NCI-H1694 treated with DMSO at 0.1 percent for 48 hours (cell line): ENCODE measurements at places on chromosomes 4 and X.

- no peak for DNase-seq
Measured at GRCh38 chrX:84322083-84322827, 134.3 kb upstream of the RPS6KA6 start.

GRCh38 chrX:9853307-9853706 is 67.1 kb downstream of the SHROOM2 start:
- DNase-seq: no peak

- no peak for DNase-seq
Measured at GRCh38 chrX:39795605-39796004, 302.2 kb downstream of the BCOR start.

DNA sequence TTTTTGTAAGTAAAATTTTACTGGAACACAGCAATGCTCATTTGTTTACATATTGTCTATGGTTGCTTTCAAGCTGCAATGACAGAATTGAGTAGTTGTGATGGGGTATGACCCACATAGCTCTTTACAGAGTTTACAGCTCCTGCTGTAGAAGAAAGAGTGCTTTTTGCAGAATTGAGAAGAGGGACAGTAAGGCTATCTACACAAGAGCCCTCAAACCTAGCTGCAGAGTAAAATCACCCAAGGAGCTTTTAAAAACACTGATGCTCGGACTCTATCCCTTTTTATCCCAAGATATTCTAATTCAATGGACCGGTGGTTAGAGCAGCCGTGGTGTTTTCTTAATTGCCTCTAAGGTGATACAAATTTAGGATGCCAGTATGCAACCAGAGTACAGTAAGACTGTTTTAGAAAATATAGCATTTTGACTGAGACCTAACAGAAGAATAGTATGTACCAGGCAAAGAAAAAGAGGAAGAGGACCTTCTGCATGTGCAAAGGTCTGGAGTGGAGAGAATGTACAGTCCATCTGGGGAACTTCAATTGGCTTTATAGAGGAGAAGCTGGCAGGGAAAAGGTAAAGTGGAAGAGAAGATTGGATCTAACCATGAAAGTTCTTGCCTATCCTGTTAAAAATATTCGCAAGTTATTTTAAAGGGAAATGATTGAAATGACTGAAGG is 663.6 kb upstream of the CPEB2 start:
- DNase-seq: no peak

DNA sequence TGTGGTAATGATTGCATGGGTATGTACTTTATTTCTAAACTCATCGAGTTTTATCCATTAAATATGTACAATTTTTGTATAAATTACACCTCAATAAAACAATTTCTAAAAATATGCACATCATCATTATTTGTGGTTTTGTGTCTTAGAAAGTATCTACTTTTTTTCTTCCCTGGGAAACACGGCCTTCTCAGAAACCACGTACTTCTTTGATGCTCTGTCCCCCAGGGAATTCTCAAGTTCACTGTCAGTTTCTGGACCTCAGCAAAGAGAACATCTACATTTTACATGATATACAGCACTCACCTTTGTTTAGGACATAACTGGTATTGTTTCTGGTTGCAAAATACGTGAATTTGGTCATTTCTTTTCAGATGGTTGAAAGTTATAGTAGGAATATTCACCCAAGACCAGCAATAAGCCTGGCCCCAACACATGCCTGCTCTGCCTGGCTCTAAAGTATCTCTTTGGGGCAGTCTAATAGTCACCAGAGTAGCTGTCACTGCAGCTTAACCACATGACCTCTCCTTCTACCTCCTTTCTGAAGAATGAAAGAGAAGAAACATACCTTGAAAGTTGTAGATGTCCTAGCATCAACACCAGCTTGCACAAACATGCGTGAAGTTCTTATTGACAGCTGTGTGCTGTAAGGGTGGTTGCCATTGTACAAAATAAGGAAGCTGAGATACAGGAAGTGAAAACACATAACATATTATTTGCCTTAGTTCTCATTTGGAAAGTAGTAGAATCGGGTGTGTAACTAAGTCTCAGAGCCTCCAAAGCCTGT is 48.4 kb upstream of the SPANXN4 start:
- no peak for DNase-seq

GRCh38 chrX:69429339-69430015 is 74.6 kb upstream of the NALF2 start:
- no peak for DNase-seq

GRCh38 chrX:108122748-108123147 is 31.2 kb downstream of the ATG4A start:
- DNase-seq: no peak

DNA sequence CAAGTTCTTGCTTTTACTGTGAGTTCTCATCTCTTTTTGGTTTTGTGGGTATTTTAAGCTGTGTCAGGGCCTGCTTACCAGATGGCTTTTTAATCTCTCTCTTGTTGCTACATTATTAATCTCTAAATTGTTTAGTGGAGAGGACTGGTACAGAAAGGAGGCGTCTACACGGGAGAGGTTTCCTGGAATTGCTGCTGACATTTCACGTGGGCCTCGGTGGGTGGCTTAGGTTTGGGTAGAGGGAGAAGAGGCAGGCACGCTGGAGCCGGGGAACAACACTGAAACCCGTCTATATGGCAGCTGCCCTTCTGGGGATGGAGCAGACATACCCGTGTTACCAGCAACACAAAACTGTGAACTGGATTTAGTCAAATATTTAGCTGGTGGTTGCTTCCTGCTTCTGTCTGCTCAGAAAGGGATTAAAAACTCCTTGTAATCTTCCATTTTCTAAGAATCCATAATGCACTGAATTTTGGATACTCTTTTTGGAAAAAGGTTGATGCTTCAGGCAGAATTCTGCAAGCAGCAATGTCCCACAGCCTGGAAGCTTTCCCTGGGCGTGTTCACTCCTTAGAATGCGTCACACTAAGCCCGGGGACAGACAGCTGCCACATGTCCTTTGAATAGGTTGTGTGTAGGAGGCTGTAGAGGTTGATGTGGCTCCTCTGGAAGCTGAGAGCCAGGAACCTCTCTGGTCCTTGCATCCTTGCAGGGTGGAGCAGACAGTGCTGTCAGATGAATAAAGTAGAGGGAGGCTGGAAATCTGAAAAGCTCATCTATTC is 199.8 kb upstream of the GATB start:
- no peak for DNase-seq

DNA sequence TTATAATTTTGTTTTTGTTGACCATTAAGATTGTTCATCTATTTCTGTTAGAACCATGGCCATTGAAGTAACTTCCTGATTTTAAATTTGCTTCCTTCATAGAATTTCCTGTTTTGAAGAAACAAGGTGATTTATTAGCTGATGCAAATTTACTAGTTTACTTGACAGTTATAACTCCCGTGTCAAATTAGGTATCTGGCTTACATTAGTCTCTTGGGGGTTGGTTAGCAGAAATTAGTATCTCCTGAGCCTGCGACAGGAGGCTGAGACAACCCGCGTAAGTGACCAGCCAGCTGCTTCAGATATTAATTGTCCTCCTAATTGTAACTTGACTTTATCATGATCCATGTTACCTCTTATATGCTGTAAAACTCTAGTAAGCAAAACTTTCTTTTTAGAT is 154.3 kb downstream of the CFAP299 start:
- no peak for DNase-seq

DNA sequence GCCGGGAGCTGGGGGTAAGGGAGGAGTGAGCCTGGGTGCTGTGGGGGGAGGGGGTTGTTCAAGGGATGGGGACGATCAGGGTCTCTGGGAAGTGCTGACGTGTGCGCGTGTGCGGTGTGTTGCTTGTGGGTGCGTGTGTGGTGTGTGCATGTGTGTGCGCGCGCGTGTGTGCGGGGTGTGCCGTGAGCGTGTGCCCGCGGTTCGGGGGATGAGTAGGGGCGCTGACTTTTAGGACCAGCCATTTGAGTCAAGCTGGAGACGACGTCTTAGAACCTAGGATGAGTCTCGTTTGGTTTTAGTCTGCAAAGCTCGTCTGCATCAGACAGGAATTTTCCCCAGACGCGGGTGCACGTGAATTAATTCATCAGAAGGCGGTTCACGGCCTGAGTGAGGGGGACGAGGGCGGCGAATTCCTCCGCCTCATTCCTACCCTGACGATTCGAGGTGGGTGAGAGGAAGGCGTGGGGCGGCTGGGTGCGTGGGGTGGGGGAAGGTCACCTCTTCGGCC is 950 bp upstream of the TMEM271 start:
- no peak for DNase-seq

DNA sequence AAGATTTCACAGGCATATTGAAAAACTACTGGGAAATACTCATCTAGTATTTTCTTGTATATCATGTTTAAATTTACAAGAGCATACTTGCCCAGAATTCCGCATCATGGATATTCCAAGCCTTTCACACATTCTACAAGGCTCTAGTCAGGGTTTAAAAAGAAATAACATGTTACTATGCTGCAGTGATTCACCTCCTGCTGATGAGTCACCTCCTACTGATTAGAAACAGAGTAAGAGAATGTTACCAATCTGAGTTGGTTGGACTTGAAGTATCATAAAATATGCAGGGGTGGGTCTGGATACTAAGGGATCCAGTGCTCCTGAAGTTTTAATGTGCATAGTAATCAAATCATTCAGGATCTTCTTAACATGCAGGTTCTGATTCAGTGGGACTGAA is 192.0 kb upstream of the ANK2 start:
- DNase-seq: no peak

- DNase-seq: no peak
Measured at GRCh38 chrX:4484266-4484665, 770.8 kb upstream of the PRKX start.

DNA sequence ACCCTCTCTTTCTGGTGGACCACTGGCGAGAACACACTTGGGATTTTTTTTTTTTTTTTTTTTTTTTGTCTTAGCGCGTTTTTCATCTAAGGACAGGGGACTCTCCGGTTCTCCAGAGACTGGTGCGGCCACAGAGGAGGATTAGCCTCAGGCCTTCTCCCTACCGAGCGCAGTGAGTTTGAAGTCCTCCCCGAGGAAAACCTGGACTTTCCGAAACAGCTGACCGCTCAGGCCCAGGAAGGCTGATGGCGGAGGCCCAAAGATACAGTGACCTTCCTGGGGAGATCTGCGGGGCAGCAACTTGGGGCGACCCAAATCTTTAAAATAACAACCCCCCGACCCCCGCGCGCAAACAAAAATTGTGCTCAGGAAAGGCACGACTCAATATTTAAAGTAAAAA is 9.2 kb downstream of the NKX3-2 start:
- no peak for DNase-seq

- no peak for DNase-seq
Measured at GRCh38 chr4:102610007-102610406, 108.8 kb downstream of the NFKB1 start.

- DNase-seq: no peak
Measured at GRCh38 chrX:114152130-114152529, 431.8 kb upstream of the HTR2C start.

DNA sequence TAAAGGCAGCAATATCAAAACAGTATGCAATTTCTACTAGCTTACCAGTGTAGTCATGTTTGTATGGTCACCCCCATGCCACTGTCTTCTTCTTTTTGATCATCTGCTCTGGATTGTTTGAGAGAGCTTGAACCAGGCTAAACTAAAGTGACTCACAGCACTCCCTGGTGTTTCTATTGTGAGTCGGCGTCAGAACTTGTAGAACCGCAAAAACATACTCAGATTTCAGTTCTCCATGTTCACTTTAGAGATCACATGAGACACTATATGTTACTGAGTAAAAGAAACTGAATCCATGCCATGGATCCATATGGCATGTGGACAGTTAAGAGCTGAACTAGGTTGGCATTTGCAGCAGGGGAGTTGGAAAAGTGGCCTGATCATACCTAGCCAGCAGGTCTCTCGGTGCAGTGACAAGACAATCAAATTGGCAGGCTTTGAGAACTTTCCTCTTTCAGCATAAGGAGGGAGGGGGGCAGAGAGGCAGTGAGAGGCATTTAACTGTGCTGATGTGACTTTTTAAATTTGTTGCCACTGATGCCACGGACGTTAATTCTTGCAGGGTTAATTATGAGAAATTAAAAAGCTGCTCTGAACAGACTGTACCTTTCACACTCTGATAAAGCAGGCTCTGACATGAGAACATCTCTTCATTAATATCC is 88.4 kb downstream of the AFF2 start:
- peak; percentile 2 for DNase-seq

- DNase-seq: no peak
Measured at GRCh38 chrX:46849933-46850332, 13.1 kb downstream of the RP2 start.

DNA sequence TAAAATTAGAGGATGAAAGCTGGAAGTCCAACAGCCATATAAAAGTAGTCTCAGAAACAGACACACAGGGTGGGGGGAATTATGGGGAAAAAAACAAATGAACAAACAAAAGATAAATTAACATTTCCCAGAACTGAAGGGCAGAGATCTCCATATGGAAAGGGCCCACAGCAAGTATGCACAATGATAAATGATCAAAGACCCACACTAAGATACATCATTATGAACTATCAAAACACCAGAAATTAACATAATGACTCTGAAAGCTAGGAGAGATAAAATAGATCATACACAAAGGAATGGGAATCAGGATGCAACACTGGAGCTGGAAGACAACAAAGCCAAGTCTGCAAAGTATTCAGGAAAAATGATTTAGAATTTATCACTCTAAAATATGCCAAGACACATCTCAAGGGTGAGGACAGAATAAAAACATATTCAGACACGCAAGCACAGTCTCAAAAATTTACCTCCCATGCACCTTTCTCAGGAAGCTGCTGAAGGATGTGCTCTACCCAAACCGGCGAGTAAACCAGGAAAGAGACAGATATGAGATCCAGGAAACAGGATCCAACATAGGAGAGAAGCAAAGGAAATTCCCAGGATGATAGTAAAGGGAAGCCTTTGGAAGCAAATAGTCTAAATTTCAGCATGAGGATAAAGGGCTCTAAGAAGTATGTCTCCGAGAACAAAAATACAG is 30.7 kb upstream of the KCNE5 start:
- no peak for DNase-seq

DNA sequence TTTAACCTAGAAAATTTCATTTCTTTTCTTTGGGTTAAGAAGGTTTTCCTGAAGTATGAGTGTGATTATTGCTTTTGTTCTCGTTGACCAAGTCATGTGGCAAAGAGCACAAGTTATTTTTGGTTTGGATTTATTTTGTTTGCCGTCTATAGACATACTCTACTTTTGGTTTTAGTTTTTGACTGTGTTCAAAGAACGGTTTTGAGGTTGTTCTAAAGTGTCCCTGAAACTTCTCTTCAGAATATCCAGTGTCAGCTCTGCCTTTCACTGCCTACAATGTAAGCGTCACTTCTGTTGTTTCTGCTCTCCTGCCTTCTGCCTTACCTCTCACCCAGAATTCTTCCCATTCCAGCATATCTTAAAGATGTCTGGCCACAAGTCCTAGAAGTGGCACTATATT is 812.2 kb downstream of the C4orf33 start:
- DNase-seq: no peak

GRCh38 chr4:170428929-170429328 is 339.2 kb upstream of the AADAT start:
- DNase-seq: no peak

DNA sequence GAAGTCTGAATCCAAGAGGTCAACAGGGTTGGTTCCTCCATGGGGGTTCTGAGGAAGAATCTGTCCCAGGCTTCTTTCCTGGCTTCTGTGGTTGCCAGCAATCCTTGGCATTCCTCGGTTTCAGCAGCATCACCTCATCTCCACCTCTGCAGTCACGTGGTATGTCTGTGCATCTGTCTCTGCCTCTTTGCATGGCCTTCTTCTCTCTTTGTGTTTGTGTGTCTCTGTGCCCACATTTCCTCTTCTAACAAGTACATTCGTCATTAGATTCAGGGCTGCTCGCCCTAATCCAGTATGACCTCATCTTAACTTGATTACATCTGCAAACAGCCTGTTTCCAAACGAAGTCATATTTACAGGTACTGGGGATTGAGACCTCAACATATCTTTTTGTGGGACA is 114.0 kb downstream of the BCOR start:
- DNase-seq: peak; percentile 33

- no peak for DNase-seq
Measured at GRCh38 chr4:15455290-15455689, 14.4 kb upstream of the CC2D2A start.
